ENCODE measurements at places on chromosomes 16 and 17. TPM values are rescaled to one million over a fixed set of nuclear protein-coding genes. Genes with fewer than 3 reads are reported as not detected.

- H3K4me3 ChIP-seq: no peak overlapping the region
- no peaks in the 10 kb centered on the region for H3K36me3 ChIP-seq
- peaks cover 5% of the 10 kb centered on the region for H3K27me3 ChIP-seq
These were observed 238.2 kb downstream of the RBFOX3 start for GRCh38 chr17:79372470-79373238.

DNA sequence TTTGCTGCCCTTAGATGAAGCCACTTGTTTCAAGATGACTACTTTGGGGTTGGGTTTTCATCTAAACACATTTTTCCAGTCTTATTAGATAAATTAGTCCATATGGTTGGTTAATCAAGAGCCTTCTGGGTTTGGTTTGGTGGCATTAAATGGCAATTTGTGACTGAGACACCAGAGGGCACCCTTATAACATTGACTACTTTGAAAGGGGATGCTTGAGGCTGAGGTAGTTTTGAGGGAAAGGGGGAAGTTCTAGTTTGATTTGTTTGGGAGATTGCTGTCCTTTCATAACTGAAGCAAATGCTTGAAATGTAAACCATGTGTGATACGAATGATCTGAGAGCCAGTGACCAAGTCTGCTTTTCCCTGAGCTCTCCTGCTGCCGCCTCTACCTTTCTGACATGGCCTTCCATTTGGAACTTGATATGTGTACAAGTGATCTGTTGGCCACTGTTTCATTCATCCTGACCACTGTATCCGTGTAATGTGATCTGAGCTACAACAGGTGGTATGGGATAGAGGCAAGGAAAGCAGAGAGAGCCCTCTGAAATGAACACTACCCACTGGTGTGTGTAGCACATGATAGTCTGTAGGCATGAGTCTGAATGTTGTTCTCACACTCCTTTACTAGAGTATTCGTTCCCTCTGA, 5.8 kb upstream of the RARA start:
- H3K27ac ChIP-seq: no peak overlapping the region
- H3K4me1 ChIP-seq: peaks cover 14% of the 10 kb centered on the region
- H3K4me3 ChIP-seq: no peak overlapping the region
- DNase-seq: no peak
- peaks cover 44% of the 10 kb centered on the region for H3K36me3 ChIP-seq

DNA sequence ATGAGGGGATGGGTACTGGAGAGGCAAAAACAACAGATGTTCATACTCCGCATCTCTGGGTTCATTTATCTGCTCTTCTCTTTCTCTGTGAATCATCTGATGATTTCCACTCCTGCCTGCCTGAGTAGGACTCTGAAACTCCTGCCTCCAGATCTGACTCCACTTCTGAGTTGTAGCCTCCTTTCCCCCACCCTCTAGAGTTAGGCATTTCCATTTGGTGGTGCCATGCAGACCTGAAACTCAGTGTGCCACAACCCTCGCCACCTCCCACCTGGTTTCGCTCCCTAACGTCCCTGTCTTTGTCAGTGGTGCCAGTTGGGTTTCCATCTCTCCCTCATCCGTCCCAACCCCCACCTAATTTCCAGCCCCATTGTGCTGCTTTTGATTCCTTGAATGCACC, 126.2 kb downstream of the PRKCB start:
- H3K4me1 ChIP-seq: peaks cover 43% of the 10 kb centered on the region
- peaks cover 22% of the 10 kb centered on the region for H3K36me3 ChIP-seq
- H3K27me3 ChIP-seq: no peaks in the 10 kb centered on the region
- no peak overlapping the region for H3K4me3 ChIP-seq

GRCh38 chr16:49504626-49505025, 131.0 kb downstream of the C16orf78 start:
- H3K27ac ChIP-seq: no peak overlapping the region
- H3K4me1 ChIP-seq: peaks cover 2% of the 10 kb centered on the region
- no peaks in the 10 kb centered on the region for H3K27me3 ChIP-seq
- no peak overlapping the region for H3K4me3 ChIP-seq
- no peaks in the 10 kb centered on the region for H3K36me3 ChIP-seq
- DNase-seq: no peak

- H3K27ac ChIP-seq: no peak overlapping the region
- peaks cover 32% of the 10 kb centered on the region for H3K4me1 ChIP-seq
- H3K4me3 ChIP-seq: peak overlapping the region; percentile 48
- DNase-seq: no peak
- H3K36me3 ChIP-seq: no peaks in the 10 kb centered on the region
These were observed 1.1 kb downstream of the ZCCHC14 start for GRCh38 chr16:87491522-87492290.

DNA sequence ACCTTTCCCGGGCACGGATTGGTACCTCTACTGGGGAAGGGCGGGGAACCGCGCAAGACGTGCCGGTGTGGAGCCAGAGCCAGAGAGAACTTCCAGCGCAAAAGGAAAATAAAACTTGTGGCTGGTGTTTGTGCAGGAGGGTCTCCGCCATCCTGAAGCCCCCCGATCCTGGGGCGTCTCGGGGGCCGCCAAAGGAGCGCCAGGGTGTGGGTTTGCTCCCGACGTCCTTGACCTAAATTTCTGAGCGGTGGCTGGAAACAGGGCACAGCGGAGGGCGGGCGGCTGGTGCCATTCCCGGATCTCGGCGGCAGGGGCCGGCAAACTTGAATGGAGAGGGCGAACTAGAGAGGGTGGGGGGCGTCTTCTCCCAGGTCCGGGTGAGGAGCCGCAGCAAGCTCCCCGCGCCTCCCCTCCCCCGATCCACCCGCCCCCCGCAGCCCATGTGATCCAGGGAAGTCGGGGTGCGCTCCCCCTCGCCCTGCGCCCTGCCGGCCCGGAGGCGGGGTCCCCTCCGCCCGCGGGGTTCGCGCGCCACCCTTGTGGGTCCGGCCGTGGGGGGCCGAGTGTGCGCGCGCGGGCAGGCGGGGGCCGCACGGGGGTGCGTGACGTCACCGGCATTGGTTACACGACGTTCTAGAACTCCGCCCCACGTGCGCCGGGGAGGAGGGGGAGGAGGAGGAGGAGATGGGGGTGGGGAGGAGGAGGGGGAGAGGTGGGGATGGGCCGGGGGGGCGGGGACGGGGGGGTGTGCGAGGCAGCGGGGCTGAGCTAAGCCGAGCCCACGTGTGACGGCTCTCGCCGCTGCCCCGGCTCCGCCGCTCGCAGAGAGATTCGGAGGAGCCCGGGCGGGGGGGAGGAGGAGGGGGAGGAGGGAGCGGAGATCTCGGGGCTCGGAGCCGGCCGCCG, at the start of gene MSI2:
TSS of gene MSI2 (plus strand) at position 748 of the 906 bp plus-strand sequence. CDS start 220 bp downstream, outside the sequence.
- peaks cover 20% of the 10 kb centered on the region for H3K36me3 ChIP-seq
- peaks cover 37% of the 10 kb centered on the region for H3K4me1 ChIP-seq
- H3K27me3 ChIP-seq: no peaks in the 10 kb centered on the region
- peak; percentile 96 for DNase-seq
- H3K27ac ChIP-seq: peak within 1 kb of the TSS; percentile 91

DNA sequence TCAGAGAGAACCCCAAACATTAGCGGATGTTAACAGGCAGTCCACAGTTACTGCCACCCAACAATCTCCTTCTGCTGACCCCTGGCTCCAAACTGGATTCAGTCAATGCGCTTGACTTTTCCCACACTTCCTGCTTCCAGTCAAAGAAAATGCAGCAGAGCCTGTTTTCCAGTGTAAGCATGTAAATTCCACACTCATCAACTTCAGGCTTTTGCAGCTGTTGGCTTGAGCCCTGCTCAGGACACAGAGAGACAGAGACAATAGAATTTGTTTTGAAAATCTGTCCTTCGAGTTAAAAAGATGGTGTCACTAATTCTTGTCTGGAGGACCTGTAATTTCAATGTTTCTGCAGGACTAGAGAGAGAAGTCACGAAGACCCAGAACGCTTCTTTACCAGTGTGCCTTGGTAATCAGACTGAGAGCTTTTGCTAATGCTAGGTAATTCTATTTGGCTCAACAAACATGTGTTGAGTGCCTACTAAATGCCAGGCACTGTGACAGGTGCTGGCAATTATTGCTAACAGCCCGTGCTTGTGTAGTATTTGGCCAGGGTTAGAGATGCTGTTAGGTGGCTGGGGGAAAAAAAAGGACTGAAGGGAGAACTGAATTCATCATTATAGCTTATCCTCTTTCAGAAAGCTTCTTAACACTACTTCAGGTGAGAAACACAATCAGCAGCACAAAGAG, 32.5 kb downstream of the HOXB1 start:
- H3K36me3 ChIP-seq: no peaks in the 10 kb centered on the region
- peaks cover 2% of the 10 kb centered on the region for H3K4me1 ChIP-seq
- H3K27ac ChIP-seq: no peak overlapping the region
- no peak for DNase-seq
- no peak overlapping the region for H3K4me3 ChIP-seq
- H3K27me3 ChIP-seq: peaks cover 45% of the 10 kb centered on the region

GRCh38 chr17:6435968-6436367, 1.0 kb upstream of the AIPL1 start:
- peaks cover 2% of the 10 kb centered on the region for H3K36me3 ChIP-seq
- peak; percentile 71 for DNase-seq
- H3K27me3 ChIP-seq: peaks cover 55% of the 10 kb centered on the region

GRCh38 chr16:71648921-71649320, 22.9 kb downstream of the MARVELD3 start:
- H3K4me1 ChIP-seq: no peaks in the 10 kb centered on the region
- no peak for DNase-seq
- no peak overlapping the region for H3K4me3 ChIP-seq
- H3K27me3 ChIP-seq: no peaks in the 10 kb centered on the region
- no peak overlapping the region for H3K27ac ChIP-seq

WSCD1 gene
- total RNA-seq: not detected

CCL16 gene
- total RNA-seq: not detected

DNA sequence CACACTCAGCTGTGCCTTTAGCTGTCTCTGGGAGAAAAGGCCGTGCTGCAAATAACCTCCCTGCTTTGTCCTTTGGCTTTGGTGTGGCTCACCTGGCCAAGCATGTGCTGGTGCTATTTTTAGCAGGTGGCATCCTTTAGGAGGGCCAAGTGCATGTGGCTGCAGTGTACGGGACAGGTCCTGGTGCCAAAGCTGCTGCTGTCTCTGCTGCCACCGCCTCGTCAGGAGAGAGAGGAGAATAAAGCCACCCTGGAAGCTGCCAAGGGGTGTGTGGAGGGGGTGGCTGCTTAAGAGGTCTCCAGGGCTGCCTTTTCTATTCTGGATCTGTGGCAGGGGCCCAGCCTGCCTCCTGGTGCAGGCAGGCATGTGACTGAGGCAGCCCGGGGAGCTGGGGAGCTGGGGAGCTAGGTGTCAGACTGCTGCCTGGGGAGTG, 6.2 kb downstream of the AKAP1 start:
- no peak overlapping the region for H3K4me3 ChIP-seq
- H3K4me1 ChIP-seq: peaks cover 29% of the 10 kb centered on the region
- H3K27ac ChIP-seq: no peak overlapping the region
- H3K27me3 ChIP-seq: no peaks in the 10 kb centered on the region
- no peak for DNase-seq
- peaks cover 2% of the 10 kb centered on the region for H3K36me3 ChIP-seq

- no peaks in the 10 kb centered on the region for H3K27me3 ChIP-seq
- no peaks in the 10 kb centered on the region for H3K36me3 ChIP-seq
- H3K27ac ChIP-seq: no peak overlapping the region
- no peak for DNase-seq
These were observed 7.0 kb downstream of the ZNF843 start for GRCh38 chr16:31435341-31436220.

DNA sequence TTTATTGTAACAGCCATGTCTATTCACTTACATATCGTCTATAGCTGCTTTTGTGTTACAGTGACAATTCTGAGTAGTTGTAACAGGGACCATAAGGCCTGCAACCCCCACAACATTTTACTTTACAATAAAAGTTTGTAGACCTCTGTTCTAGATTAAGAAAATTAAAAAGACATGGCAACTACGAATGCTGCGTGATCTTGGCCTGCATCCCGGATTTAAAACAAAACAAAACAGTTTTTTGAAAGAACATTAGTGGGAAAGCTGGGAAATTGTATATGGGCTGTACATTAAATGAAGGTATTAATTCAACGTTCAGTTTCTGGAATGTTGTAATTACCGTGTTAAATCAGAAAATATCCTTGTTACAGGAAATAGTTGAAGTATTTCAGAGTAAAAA, 64.1 kb downstream of the RMI2 start:
- peaks cover 4% of the 10 kb centered on the region for H3K4me1 ChIP-seq
- H3K27ac ChIP-seq: no peak overlapping the region
- no peak overlapping the region for H3K4me3 ChIP-seq
- no peak for DNase-seq

GRCh38 chr17:3877220-3877619, 15.6 kb downstream of the CAMKK1 start:
- no peak for DNase-seq
- H3K4me3 ChIP-seq: no peak overlapping the region
- H3K27me3 ChIP-seq: no peaks in the 10 kb centered on the region
- H3K27ac ChIP-seq: no peak overlapping the region
- no peaks in the 10 kb centered on the region for H3K4me1 ChIP-seq
- no peaks in the 10 kb centered on the region for H3K36me3 ChIP-seq

- H3K4me1 ChIP-seq: peaks cover 12% of the 10 kb centered on the region
- H3K36me3 ChIP-seq: no peaks in the 10 kb centered on the region
- peaks cover 21% of the 10 kb centered on the region for H3K27me3 ChIP-seq
- DNase-seq: no peak
- no peak overlapping the region for H3K4me3 ChIP-seq
- no peak overlapping the region for H3K27ac ChIP-seq
These were observed 9.3 kb upstream of the ASIC2 start for GRCh38 chr17:33302394-33302793.

DNA sequence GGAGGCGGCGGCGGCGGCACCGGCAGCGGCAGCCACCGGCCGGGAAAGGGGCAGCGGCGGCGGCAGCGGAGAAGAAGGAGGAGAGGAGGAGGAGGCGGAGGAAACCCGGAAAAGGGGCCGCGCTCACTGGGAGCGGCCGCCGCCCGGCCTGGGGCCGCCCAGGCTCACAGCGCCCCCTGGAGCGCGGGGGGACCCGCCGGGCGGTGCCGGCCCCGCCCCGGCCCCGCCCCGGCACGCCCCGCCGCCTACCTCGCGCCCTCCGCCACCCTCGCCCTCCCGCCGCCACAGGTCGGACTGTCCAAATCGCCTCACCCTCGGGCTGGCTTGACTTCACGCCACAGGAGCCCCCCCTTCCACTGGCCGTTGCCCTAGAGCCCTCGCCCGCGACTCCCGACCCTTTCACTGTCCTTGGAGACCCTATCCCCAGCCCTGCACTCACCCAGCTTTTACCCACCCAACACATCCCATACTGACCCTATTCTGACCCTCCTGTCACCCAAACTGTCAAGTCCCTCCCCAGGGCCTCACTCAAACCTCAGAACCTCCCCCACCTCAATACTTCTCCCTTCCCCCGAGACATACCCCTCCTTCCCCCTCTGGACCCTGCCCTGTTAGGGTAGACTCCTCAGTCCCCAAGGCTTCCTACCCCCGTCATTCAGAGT, at the start of gene CSNK2A2:
TSS of gene CSNK2A2 (minus strand) at position 85 of the 662 bp plus-strand sequence. CDS start 370 bp downstream, outside the sequence.
- H3K27ac ChIP-seq: peak within 1 kb of the TSS; percentile 61
- H3K4me1 ChIP-seq: peaks cover 28% of the 10 kb centered on the region
- peak; percentile 75 for DNase-seq
- H3K4me3 ChIP-seq: peak within 1 kb of the TSS; percentile 80

UTS2R gene
- total RNA-seq: 0.16 TPM

Data from activated CD8-positive, alpha-beta memory T cell treated with anti-CD3 and anti-CD28 coated beads, Interleukin-2, amount 10 ng/mL, durations not matched to agents 7 days and 5 days (primary cell).